ENCODE measurements at places on chromosomes 1 and 21.

GRCh38 chr1:174988539-174988938, 11.2 kb upstream of the CACYBP start:
- DNase-seq = no peak

- no peak for DNase-seq
Measured at GRCh38 chr21:45406801-45407628, 2.0 kb downstream of the COL18A1 start.

- DNase-seq = no peak
Measured at GRCh38 chr1:157968508-157968907, 24.9 kb upstream of the KIRREL1 start.

DNA sequence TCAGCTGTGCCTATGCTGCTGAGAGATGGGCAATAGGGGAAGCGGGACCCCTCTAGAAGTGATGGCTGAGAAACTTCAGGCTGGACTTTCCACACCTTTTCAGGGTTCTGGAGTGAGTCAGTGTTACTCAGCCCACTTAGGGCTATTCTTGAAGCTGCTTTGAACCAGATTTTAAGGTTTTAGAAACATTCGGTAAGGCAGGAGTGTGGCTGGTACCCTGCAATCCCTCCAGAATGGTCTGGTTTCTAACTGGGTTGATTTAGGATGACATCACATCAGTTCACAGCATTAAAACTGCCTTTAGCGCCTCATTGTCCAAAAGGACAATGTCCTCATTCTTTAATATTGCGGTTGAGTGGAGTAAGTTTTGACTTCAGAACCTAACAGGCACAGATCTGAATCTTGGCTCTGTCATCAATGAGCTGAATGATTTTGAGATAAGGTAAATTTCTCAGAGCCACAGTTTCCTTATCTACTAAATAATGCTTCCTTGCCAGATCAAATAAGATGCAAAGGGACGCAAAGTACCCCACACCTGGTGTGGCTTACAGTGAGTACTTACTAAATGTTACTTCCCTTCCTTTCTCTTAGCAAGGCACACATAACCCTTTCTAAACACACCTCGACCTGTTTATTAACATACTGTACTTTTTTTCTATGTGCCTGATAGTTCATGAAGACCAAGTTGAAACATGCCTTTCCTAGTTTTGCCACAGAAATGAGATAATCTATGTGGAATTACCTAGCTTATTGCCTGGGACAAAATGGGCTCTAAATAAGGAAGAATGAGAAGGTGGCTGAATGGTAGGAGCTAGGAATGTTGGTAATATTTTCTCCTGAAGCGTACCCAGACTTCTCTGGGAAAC, 209.8 kb downstream of the ROR1 start:
- DNase-seq = no peak

- DNase-seq = no peak
Measured at GRCh38 chr1:66916320-66916719, 8.3 kb downstream of the DNAI4 start.

GRCh38 chr1:90730243-90731022, 13.3 kb upstream of the BARHL2 start:
- no peak for DNase-seq

- no peak for DNase-seq
Measured at GRCh38 chr1:39091845-39092645, 65.9 kb downstream of the NDUFS5 start.

DNA sequence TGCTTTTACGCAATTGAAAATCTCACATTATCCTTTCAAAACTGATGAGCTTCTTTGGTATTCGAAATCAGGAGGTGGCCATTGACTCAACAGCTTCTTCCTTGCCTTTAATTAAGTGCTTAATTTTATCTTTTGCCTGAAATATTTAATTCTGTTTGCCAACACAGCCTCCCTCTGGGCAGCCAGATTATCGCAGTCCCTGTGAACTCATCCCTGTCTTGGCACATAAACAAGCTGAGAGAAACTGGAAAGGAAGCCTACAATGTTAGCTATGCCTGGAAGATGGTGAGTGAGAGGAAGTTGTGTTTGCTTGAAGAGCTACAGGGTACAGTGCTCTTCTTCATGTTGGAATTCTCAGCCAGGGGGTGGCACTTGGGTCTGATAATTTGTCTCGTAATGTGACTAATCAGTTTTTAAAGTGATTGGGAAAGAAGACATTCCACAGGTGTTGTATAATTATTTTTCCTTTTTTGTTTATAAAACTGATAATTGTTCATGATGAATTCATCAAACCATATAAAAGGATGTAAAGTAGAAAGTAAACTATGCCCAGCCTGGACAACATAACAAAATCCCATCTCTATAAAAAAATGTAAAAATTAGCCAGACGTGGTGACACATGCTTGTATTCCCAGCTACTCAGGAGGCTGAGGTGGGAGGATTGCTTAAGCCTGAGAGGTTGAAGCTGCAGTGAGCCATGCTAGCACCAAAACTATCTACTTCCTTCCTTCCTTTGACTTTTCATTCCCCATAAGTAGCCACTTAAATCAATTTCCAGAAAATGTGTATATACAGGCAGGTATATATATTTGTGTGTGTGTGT, 90.1 kb upstream of the RAVER2 start:
- DNase-seq = no peak

DNA sequence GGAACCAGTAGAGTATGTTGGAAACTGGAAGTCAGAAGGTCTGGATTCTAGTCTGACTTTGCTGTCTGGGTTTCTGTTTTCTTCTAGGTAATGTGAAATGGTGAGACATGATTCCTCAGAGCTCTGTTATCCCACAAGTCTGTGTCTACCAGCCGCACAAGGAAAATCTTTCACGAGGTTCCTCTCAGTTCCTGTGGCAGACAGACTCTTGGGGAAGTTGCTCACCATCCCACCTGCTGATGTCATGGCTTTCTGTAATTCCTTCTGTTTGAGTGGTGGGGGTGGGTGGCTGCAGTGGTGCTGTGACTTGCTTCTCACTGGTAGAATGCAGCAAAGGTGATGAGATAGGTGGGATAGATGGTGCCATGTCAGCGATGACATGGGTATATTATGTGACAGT, 17.1 kb upstream of the SCMH1 start:
- no peak for DNase-seq

- DNase-seq = no peak
Measured at GRCh38 chr1:219883400-219884332, 44.7 kb downstream of the SLC30A10 start.

GRCh38 chr1:81327103-81327710, 473.5 kb upstream of the ADGRL2 start:
- DNase-seq = no peak

GRCh38 chr1:90558754-90559378, 158.2 kb downstream of the BARHL2 start:
- DNase-seq = no peak

DNA sequence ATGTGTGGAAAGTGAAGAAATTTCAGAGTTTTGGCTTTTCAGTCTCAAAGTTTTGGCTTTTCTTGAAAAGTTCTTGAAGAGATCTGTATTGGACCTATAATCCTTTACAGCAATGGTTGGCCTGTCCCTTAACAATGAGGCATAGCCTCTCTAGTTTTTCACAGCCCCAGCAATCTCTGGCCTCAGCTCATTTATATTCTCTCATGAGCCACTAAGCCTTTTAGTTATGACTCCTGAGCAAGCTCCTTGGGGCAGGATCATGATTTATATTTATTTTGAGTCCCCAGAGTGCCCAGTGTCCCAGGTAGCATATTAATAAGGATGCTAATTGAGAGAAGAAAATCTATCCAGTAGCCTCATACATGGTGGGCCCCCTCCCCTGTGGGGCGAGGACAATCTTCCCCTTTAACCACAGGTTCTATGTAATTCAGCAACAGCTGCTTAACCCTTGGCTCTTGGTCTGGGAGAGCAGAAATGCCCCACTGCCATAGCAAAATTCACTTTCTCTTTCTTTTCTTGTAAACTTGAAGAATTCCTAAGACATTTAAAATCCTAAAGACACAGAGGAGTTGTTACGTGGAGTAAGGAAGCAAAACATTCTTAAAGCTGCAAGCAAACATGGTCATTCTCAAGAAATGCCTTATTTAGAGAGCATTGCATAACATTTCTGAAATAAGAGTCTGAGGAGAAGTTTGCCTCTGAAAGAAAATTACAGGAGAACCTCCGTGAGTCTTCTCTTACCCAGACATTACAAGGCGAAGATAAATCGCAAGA, 6.3 kb downstream of the NGF start:
- DNase-seq = no peak

DNA sequence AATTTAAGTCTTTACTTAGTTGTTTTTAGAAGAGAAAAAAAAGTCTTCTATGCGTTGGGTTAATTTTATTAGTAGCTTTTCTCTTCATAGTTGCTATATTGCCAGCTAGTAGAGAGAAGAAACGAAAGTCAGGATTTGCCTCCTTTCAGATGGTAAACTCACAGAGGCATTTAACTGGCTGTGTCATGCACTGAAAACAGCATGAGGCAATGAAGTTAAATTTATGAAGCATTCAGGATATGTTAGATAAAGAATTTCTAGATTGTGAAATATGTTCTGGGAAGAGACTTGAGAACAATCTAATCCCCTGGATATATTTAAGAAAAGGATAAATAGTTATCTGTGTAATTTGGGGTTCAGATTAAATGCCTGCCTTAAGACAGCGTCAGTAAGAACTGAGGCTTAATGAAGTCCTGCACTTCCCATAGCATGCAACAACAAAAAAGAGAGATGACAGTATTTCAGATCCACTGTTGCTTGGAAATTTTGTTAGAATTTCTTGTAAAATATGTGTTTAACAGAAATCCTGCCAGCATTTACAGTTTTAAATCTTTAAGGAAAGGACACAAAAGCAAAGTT, 1.7 kb downstream of the ANGPTL1 start:
- no peak for DNase-seq

GRCh38 chr1:200150721-200151120, 123.2 kb downstream of the NR5A2 start:
- DNase-seq = no peak

GRCh38 chr21:45131537-45131999, 57.2 kb downstream of the ADARB1 start:
- no peak for DNase-seq

- DNase-seq = peak; percentile 2
Measured at GRCh38 chr1:58618303-58618702, 41.3 kb upstream of the TACSTD2 start.

- no peak for DNase-seq
Measured at GRCh38 chr1:12386130-12386529, 156.3 kb downstream of the VPS13D start.

- DNase-seq = no peak
Measured at GRCh38 chr1:225617956-225618355, 35.0 kb downstream of the ENAH start.

- DNase-seq = no peak
Measured at GRCh38 chr1:25669781-25670567, 53.4 kb downstream of the MAN1C1 start.

DNA sequence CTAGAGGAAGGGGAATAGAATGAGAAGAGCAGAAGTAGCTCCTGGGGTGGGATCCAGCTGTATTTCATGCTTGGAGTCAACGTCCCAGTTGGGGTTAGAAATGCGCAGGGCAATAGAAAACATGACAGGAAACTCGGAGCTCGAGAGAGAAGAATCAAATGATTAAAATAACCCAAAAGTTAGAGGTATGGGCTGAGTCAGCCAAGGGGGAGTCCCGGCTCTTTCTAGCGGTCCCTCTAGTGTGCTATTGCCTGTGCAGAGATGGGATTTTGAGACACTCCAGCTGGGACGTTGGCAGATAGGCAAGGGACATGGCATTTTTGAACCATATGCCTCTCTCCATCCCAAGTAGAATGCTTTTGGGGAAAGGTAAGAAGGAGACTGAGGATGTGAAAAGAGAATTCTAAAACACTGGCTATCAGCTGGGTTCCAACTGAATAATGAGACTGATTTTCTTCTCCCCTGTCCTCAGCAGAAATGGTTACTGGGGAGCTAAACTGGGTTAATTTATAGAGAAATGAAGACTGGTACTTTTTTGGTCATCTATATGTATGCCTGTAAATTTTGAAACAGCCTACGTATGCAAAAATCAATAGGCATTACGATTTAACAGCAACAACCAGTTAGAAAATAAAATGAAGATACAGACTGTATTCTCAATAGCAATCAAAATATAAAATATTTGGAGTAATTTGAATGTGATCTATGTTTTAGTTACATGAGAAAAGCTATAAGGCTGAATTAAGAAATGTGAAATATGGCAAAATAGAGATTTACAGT, 7.0 kb upstream of the VPS26C start:
- no peak for DNase-seq

- DNase-seq = no peak
Measured at GRCh38 chr1:156471496-156472490, 28.8 kb downstream of the MEF2D start.
